ENCODE measurements at places on chromosomes 2 and 18.

DNA sequence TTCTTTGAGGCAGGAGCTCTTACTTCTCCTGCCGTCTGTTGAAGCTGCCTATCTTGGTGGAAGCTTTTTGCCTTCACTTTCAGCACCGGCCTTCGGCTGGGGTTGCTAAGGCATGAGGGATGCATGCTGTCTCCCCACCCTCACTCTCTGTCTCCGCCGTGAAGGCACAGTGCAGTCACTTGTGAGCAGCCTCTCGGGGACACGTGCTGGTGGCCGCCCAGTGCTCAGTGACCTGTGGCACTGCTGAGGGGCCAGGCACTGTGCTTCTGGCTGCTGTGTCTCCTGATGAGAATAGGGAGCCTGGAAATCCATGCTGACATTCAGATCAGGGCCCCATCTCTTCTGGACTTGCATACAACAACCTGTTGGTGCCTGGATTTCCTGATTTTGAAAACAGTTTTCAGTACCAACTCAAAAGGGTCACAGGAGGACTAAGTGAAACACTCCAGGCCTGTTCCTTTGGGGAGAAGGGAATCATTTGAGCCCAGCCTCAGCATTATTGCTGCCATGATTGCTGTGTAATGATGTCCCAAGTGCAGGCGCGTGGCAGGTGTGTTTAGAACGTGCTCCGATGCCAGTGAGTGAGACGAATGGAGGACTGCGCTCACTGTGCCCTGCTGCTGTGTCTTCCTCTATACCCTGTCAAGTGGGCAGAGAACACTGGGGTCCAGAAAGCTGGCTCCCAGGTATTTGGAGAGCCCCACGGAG is 218.1 kb downstream of the SEPTIN10 start:
- no peak for DNase-seq

DNA sequence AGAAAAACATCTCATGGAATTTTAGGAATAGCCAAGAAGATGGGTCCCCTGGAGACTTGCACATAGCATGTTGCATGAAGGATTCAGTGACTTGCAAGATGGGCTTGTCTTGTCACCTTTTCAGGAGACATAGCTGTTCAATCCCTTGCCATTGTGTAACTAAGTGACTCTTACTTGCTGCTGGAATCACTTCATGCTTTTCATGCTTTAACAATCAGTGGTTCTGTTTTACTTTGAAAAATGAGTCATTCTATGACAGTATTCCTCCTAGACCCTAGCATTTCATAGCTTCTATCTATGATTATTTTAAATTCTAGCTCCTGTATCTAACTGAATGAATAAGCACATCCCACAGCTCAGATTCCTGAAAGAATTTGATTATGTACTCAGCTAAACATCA is 2.8 kb downstream of the KYNU start:
- DNase-seq = no peak

- no peak for DNase-seq
Observed at GRCh38 chr2:104766683-104767082, 87.2 kb upstream of the POU3F3 start.

DNA sequence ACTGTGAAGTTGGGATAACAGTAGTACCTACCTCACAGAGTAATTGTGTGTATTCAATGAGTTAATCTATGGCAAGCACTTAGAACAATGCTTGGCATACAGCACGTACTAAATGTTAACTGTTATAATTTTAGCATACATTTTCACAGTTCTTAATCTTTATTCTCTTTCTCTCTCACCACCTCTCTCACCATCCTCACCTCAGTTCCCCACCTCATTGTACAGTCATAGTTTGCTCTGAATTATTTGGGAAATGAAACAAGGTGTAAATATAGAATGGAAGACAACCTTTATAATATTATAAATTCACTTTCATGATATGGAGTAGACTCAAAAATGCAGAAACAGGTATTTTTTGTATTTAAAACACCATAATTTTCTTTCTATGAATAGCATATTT is 40.0 kb upstream of the DNAH7 start:
- no peak for DNase-seq

DNA sequence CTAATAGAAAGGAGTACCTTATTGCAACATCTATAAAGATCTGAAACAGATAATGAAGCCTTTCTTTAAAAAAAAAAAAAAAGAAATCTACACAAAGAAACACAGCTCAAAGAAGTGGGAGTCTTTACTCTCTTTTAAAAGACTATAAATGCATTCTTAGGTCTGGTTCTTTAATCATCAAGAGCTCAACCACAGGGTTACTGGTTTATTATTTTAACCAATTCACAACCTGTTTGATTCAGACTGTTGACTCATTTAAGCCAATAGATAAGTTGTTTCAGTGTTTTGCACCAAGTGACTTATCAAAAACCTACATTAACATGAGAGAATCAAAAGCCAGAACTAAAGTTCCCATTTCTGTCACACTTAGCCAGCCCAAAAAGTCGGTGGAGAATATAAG is 93.1 kb downstream of the TCF4 start:
- DNase-seq = no peak

GRCh38 chr2:1004398-1004797 is 53.7 kb downstream of the SNTG2 start:
- no peak for DNase-seq

DNA sequence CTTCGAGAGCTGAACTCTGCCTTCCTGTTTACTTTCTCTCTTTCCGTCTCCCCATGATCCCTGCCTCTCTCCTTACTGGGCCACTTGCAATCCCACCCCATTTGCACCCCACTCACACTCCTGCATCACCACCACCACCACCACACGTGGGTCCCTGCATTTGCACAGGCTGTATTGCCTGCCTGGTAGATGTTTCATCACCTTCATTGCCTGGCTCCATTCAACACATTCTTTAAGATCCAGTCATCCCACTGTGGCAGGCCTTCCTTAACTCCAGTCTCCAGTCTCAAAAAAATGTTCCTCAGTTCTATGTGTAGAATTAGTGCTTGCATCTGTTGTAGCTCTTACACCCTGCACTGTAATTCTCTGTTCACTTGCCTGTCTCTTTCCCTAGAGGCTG is 13.9 kb downstream of the NOSTRIN start:
- no peak for DNase-seq

- no peak for DNase-seq
Observed at GRCh38 chr18:2559249-2559648, 12.1 kb downstream of the METTL4 start.

- DNase-seq = no peak
Observed at GRCh38 chr18:46754188-46754587, 2.7 kb downstream of the ST8SIA5 start.

DNA sequence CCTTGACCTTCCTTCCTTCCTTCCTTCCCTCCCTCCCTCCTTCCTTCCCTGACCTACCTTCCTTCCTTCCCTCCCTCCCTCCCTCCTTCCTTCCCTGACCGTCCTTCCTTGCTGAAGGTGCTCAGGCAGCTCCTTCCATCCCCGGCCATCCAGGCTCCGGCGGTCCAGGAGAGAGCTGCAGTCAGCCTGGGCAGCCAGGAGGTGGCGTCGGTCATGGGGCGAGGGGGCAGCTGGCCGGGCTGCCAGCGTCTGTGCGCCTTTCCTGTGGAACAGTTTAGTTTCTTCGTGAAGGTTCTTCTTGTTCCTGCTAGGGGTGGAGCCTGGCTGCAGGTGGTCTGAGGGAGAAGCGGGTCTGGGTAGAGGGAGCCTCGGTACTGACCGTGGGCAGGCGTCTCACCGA is 15.7 kb downstream of the GPR35 start:
- no peak for DNase-seq

GRCh38 chr2:8580316-8581233 is 101.3 kb upstream of the ID2 start:
- DNase-seq = no peak

GRCh38 chr2:232951181-232951580 is 61.9 kb downstream of the NGEF start:
- no peak for DNase-seq

DNA sequence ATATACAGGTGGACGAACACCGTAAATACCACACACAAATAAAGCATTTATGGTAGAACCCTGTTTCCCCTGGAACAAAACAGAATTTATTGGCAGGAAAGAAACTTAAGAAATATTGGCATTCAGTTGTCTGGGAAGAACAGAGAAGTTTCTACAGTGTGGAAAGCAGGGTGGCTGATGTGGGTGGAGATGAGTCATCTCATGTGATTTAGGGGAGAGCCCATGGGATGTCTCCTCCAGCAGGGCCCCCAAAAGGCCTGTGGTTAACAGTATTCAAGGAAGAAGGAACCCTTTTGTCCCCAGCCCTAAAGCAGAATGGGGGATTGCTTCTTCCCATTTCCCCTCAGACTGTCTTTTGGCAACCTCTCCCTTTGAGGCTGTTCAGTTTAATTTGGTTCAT is 24.2 kb downstream of the SIX3 start:
- no peak for DNase-seq

DNA sequence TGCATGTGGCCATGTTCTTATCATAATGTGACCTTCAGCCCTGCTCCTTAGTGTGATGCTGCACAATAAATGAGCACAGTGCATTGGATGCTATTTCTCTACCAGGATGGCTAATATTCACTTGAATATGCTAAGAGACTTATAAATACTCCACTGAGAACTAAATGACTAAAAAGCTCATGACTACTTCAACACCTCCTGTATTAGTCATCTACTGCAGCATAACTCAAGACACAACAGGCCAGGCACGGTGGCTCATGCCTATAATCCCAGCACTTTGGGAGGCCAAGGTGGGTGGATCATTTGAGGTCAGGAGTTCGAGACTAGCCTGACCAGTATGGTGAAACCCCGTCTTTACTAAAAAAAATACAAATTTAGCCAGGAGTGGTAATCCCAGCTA is 213.4 kb downstream of the RND3 start:
- no peak for DNase-seq

DNA sequence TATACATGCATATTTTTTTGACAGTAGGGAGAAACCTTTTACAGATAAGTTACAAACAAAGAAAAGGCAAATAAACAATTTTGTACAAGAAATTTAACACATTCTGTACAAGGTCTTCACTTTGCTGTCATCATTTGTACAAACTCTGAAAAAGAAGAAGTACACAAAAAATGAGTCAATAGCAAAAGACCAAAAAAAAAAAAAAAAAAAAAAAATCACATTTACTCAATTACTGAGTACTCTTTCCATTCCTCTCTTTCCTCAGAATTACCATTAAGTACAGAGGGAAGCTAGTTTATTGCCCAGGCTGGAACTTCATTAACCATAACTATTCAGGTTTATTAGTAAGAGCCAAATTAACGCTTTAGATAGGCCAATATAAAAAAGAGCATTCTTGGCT is 5.6 kb upstream of the STPG4 start:
- DNase-seq = no peak

- DNase-seq = no peak
Observed at GRCh38 chr2:240723851-240724250, 32.2 kb downstream of the AQP12A start.

DNA sequence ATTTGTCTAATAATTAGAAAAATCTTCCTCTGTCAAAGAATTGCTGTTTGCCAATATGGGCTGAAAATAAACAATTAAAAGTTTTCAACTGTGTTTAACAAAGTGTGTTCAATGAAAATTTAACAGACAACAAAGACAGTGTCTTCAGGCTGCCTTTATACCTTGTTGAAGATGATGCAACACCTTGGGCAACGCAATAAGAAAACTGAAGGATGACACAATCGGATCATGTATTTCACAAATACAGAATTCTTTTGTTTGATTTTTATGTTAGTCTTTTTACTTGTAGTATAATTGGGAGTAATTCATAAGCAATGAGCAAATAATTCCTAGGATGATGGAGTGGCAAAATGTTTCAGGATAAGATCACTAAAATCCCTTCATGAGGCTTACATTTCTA is 27.8 kb downstream of the CHN1 start:
- DNase-seq = no peak

GRCh38 chr18:12391487-12392165 is 14.6 kb upstream of the AFG3L2 start:
- peak; percentile 72 for DNase-seq

DNA sequence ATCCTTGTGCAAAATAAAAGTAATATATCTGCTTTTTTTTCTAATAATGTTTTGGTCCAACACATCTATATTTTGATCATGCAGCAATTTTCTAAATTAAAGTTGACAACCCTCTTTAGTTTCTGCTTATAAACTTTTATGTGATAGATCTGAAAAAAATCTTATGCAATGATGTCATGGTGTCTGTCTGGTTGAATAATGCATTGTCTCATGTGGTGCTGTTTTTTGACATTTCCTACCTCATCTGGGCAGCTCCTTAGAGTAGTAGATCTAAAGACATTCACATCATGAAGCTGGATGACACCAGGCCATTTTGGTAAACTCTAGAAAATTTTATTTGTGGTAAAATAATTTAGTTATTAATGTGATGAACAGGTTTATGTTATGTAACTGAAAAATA is 106.8 kb upstream of the FN1 start:
- DNase-seq = no peak

DNA sequence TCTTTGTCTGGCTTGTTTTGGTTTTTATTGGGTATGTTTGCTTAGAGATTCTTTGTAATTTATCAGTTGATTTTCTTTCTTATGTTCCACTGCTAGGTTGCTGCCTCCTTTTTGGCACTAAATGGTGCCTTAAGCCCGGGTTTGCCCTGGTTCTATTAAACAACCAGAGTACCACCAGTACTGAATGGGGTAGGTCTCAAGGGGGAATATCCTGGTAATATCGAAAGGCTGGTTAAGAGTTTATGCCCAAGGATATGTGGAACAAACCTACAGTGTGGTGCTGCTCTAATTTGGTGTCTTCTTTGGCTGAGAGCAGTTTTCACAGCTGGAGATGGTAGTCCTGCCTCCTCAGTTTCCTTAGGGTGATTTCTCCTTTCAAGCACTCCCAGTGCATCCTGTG is 76.5 kb downstream of the SEMA4F start:
- no peak for DNase-seq

DNA sequence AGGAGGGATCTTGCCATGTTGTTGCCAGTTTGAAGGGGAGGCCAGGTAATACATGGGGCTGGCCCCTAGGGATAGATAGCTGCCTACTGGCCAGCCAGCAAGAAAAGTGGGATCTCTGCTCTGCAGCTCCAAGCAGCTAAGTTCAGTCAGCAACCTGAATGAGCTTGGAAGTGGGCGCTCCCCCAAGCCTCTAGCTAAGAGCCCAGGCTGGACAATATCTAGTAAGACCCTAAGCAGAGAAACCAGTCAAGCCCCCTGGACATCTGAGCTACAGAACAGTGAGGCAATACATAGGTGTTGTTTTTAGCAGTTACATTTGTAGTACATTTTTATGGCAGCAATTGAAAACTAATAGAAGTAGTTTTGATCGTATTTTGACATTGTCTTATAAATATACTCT is 409.8 kb upstream of the SMIM21 start:
- no peak for DNase-seq

DNA sequence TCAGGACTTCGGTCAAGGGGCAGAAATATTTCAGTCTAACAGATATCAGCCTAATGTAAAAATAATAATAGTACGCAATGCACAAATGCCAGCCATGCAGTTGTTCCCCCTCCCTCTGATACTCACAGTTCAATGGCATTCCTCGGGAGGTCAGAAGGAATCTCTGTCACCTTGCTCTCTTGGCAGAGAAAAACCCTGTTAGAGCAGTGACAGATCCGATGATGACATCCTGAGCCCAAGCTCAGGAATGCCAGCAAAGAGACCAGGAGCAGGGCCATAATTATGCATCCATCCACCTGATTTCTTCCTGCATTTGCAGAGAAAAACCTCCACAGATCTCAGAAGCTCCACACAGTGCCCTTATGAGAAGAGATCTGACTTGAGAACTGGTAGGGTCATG is at the start of gene FSHR:
Gene FSHR, minus strand, starts transcription at position 376 of the 400 bp plus-strand sequence. Its CDS starts 98 bp downstream, at position 278.
- DNase-seq = no peak
